ENCODE measurements at places on chromosomes 1 and 21.

DNA sequence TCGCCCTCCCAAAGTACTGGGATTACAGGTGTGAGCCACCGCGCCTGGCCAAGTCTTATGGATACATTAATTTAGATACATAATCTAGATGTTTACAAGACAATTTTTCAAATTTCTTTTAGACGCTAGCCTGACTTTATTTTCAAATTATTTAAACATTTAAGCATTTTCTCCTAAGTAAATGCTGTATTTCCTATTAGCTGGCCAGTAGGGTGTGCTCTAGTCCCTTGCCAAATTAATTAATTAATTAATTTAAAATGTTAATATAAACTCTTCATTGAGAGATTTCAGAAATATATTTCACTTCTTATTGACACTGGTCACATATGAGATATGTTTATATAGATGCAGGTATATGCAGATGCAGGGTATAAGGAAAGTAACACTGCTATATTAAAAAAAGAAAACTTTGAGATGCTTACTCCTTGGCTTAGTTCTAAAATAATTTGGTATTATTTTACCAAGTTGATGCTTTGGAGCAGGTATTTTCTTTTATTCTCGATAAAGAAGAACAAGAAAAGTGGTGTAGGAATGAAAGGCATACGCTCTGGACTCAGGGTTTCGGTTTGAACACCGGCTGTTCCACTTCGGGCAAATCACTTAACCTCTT is 5.2 kb upstream of the ERRFI1 start:
- no peak for DNase-seq

DNA sequence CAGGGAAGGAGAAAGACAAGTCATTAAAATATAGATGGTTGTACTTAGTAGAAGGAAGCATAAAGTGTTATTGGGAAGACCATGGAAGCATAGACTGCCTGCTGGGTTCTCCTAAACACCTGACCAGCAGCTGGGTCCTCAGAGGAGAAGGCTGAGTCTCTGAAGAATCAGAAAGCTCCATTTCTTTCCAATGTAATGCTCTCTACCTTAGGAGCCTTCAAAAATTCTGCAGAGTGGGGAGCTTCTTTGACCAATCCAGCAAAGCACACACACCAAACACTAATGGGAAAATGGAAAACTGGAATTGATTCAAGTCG is 21.1 kb upstream of the BCL10 start:
- no peak for DNase-seq

DNA sequence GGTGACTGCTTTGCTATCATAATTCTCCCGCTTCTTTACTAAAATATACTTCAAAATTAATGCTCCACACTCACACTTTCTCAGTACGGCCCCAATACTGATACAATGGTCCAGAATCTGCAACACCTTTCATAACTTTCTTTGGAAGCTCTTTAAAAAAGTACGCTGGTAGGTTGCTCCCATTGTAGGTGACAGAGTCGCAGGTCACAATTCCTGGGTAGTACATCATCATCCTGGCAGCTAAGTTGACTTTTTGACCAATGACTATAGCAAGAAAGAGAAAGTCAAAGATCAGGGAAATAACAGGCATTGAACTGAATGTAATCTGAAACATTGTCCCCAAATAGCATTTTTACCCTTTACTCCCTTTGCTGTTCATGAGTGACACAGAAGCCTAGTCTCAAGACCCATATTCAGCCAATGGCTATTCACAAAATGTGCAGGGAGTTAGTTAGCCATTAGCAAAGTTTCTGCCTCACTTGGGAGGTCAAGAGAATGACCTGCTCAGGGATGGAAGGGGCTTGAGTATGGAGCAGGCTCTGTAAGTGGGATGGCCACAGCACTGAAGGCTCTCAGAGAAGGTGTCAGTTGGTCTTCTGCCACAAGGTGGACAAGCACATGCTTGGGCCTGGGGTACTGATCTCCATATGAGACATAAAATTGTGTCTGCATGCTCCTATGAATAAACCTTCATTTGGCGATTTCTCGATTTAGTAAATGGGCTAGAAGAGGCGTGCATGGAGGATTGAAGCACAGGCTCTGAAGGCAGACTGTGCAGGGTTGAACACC is 35.4 kb downstream of the ADCY10 start:
- no peak for DNase-seq

- DNase-seq, result no peak
Observed at GRCh38 chr1:116031302-116031835, 55.1 kb downstream of the SLC22A15 start.

GRCh38 chr1:147786536-147786935 is 26.1 kb upstream of the GJA5 start:
- DNase-seq, result no peak

- no peak for DNase-seq
Observed at GRCh38 chr1:36804669-36805314, 229.5 kb downstream of the GRIK3 start.

DNA sequence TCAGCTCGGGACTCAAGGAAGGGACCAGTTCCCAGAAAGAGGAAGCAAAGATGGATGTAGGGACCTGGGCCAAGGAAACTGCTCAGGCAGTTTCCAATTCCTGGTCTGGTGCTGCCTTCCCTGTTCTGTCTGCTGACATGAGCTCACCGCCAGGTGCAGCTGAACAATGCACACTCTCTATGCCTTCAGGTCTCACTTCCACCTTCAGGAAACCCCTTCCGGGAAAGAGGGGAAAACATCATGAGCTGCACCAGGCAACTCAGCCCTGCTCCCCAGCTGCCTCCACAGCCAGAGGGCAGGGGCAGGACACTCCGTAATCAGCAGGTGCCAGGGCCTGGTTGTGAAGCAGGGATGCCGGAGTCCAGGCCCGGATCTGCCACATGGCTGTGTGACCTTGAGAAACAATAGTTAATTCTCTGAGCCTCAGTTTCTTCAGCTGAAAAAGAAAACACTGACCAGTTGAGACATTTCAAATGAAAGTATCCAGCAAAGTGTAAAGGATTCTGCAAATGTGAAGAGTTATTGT is 27.8 kb downstream of the SMIM12 start:
- no peak for DNase-seq

DNA sequence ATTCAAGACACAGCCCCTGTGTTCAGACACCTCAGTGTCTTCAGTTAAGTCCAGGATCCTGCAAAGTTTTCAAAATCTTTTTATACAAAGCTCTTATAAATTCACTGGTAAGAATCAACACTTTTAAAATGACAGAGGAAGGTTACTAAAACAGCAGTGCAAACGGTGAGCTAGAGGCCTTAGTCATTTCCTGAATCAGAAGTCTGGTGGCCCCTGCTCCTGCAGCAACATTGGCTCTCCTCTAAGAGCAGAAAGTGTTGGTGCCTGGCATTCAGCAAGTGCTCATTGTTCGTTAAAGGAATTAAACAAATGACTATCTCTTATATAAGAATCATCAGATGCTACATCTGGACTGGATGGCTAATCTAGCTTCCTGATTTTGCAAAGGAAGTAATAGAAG is 282.9 kb downstream of the PTGER3 start:
- no peak for DNase-seq

GRCh38 chr1:52947490-52947889 is 20.4 kb downstream of the SCP2 start:
- no peak for DNase-seq

- peak; percentile 67 for DNase-seq
Observed at GRCh38 chr1:45205011-45205909, 1.1 kb downstream of the ZSWIM5 start.

DNA sequence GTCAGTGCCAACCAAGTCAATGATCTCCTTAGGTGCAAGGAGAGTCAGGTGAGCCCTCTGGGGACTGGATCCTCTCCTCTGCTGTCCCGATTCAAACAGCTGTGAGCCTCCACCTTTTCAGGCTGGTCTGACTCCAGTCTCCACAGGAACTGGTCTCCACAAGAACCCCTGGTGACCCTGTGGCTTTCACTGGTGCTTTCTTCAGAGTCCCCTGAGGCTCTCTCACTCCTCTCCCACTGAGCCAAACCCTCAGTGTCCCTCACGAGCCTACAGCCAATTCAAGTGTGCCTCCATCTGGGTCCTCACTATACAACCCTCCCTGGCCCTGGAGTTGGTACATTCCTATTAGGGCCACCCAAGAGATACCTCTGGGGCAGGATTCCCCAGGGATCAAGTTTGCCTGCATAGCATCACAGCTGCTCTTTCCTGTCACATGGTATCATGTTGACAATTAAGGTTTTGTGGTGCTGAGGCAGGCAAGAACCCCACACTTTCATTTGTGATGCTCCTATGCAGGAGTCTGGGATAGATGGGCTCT is 5.2 kb upstream of the NGF start:
- no peak for DNase-seq

DNA sequence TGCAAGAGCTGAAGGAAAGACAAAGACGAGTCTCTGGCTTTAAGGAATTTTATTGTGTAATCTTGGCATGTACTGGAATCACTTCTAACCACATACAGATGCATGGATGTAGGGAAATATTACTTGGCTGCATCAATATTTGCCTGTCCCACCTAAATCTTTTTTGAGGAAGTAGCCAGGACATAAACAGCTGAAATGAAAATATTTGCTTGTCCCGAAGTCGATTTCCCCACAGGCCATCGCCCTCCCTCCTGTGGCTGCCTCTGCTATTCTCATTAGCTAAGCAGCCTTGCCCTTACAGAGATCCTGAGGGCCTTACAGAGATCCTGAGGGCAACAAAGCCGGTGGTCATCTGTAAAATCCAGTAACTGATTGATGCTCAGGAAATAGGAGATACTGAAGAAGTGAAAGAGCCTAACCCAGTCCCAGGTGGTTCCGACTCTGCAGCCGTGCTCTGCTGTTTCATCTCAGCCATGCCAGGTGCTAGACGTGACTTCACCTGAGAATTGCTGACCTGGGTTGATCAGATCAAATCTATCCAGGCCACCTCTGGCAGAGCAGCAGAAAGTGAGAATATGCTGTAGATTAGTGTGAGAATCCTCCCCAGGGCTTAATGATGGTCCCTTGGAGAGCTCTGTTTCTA is 25.5 kb downstream of the MAN1C1 start:
- no peak for DNase-seq

DNA sequence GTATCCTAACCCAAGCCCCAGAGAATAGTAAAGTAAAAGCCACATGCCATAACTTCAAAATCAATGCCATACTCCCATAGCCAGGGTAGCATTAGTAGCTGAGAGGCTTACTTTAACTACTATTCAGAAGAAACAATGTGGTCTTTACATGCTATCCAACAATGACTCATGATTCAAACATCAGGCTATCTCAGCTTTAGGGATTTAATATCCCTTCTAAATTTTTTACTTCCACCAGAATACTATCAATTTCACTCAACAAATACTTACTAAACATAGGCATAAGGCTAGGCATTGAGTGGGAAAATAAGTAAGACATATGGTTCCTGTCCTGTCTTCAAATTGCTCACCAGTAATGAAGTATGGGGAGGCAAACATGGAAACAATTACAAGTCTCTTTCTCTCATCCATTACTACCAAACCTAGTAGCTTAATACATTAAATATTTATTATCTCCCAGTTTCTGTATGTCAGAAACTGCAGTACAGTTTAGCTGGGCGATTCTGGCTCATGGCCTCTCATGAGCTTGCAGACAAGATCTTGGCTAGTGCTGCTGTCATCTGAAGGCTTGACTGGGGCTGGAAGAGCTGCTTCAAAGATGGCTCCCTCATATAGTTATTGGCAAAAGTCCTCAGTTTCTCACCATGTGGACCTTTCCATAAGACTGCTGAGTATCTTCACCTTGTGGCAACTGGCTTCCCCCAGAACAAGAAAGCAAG is 30.7 kb downstream of the EVI5 start:
- no peak for DNase-seq

GRCh38 chr1:85421179-85421578 is 43.8 kb downstream of the DDAH1 start:
- no peak for DNase-seq

DNA sequence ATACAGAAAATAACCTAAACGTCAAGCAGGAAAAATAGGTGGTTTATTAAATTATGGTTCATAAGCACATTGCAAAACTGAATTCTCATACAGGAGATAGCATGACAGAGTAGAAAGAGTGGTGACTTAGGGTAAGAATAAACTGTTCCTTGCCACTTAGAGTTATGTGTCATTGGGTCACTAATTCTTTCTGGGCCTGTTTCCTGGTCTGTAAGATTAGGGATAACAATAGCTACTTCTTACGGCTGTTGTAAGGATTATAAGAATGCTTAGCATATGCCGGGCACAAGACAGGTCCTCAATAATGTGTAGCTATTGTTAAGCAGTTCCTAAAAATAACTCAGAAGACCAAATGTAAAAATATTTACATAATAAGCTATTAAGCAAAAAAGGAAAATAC is 24.2 kb downstream of the SNRNP40 start:
- no peak for DNase-seq

GRCh38 chr1:29439615-29440014 is 203.3 kb downstream of the PTPRU start:
- peak; percentile 17 for DNase-seq

DNA sequence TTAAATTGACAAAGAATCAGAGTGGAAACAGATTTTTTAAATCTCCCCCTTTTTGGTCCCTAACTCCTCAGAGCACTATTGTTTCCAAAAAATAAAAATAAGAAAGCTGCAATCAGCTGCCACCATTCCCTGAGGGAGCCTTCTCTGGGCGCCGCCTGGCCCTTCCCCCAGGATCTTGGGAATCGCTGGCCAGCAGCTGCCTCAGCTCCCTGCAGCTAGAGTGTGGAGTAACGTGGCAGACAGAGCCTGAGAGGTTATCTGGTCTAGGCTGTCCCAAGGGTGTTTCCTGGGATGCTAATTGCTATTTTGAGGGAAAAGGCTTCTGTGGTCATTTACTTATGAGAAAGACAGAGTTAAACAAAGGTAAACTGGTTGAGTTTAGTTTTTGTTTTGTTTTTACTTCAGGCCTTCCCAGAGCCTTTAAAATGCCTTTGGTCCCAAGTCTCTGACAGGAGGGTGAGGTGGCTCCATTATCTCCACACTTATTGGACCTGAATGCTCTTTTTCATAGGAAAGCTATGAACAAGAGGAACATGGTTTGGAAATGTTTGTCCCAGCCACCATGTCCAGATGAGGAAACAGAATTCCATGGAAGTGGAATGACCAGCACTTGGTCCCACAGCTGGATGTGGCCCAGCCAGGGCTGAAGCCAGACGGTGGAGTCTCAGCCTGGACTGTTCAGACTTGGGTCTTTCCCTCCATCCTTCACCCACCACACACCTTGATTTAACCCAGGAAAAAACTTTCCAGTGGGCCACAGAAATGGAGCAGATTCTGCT is 14.1 kb upstream of the KIAA1614 start:
- no peak for DNase-seq

DNA sequence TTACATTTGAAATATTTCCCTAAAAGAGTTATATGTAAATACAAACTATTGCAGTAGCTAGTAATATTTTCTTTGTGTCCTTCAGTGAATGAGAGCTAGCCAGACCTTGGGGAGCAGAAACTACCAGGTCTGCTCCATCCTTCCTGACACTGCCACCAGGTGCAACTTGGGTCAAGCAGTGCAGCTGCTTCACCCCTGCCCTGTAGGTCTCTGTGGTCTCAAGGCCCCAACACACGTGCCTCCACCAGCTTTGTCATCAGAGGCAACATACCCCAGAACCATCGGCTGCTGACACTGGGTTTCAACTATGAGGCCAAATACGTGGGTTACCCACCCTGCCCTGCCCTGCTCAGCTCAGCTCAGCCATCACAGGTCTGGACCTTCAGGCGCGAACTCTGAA is 181.6 kb downstream of the FCRL5 start:
- no peak for DNase-seq

Measured in left forelimb (tissue), 1 donor.